ENCODE measurements at places on chromosomes 12 and 14.
A peak's percentile ranks its signal among the peaks of the same experiment; 100 is the strongest.

DNA sequence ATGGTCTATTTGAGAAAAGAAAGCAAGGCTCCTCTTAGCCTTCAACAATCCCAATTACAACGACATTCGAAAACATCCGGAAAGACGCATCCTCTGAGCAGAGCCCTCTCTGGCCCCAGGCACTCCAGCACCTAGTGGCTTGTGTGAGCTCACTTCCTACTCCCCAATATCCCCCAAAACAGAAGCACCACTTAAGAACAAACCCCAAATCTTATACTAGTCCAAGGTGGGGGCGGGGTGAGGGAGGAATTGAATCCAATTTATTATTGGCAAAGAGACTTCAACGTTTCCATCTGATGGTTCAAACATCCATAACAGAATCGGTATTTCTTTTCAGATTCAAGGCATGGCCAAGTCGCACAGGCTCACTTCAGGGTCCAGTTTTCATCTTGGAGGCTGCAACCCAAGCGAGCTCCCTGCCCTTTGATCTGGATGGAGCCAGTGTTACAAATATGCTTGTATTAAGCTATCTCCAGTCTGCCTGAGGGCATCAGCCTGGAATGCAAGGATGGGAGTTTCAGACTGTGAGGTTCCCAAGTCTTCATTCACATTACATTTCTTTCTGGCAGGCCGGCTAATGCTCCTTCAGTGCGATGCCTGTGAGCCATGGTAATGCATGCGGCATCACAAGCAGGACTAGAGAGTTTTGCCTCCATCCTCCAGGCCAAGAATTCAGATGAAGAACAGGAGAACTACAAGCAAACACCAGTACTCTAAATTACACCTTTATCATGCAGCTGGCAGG lies 132.5 kb upstream of the FOXN3 start:
- no peak for DNase-seq

DNA sequence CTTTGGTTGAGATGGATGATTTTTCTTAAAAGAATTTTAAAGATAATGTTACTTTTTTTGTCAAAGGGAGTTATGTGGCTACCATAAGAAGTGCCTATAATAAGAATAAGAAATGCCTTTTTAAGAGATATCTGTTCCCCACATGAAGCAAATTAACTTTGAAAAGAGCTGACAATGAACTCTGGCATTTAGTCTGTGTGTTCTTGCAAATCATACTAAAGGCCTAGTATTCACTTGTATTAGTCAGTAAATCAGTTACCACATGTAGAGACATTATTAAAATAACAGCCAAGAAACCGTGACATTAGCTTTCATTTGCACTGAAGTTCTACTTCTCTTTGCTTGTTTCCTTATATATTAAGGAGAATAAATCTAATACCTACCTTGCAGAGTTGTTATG lies 296.3 kb downstream of the CCDC91 start:
- no peak for DNase-seq

DNA sequence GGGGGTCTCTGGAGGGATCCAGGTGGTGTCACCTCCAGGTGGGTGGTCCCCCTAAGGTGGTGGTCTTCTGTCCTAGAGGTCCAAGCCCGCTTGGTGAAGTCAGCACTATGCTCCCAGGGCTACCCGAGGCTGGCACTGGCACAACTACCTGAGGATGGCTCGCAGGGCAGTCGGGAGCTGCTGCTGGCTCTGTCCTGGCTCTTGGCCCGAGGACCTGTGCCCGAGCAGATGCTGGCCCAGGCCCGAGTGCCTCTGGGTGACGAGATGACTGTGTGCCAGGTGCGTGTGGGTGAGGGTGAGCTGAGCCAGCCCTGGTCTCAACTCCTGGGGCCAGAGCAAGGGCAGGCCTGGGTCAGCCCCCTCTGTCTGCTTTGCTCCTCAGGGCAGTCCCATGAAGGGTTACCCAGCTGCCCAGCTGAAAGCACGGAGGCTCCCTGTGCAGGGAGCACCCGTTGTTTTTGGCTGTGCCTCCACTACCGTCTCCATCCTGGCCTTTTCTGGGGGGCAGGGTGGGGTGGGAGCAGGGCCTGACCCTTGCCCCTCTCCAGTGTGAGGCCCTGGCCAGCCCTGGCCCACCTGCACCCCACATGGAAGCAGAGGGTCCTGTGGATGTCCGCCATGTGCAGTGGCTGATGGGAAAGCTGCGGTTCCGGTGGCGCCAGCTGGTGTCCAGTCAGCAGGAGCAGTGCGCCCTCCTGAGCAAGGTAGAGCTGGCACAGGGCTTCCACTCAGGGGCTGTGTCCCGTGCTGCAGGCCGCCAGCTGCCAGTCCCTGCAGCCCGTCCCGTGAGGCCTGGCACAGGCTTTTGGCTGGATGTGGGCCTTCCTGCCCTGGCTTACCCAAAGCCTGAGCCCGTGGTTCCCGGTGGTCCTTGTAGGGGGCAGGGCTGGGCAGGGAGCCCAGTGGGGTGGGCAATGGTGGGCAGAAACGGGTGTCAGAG lies 1.3 kb downstream of the TEDC1 start:
- DNase-seq: no peak

GRCh38 chr12:104058802-104059201 lies 5.5 kb upstream of the HCFC2 start:
- DNase-seq: no peak

GRCh38 chr14:91252871-91253794 lies 8.6 kb upstream of the GPR68 start:
- peak; percentile 57 for DNase-seq

GRCh38 chr12:56420411-56420810 lies 28.8 kb downstream of the TIMELESS start:
- no peak for DNase-seq

DNA sequence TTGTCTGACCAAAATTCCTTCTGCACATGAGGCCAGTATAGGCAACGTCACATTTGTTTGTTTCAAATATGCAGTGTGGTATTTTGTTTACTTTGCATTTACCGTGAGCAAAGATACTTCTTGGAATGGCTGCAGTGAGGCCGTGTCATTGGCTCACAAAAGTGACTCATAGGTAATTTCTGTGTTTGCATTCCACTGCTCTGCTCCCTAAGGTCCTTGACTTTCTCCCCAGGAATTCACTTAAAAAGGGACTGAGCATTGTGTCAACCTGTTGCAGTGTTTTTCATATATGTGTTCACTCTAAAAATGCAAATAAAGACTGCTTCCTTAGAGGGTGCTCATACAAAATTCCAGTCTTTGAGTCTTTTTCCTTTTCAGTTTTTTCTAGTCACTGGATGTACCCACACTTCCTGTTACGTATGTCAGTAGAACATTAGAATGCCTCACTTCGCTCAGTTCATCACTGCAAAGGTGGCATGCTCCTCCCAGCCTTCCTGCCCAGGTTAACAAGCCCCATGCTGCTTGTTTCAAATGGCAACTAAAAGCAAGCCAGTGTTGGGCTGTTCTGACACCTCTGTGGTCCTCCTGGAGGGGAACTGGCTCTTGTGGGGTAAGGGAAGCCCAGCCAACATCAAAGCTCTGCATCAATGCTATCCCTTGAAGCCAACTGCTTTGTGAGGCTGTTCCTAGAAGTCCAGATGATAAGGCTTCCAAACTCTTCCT lies 9.1 kb downstream of the C12orf76 start:
- DNase-seq: peak; percentile 66

GRCh38 chr12:49750027-49750995 lies 9.0 kb downstream of the TMBIM6 start:
- peak; percentile 79 for DNase-seq

- DNase-seq: no peak
Observed at GRCh38 chr12:7637615-7638014, 28.1 kb downstream of the APOBEC1 start.

DNA sequence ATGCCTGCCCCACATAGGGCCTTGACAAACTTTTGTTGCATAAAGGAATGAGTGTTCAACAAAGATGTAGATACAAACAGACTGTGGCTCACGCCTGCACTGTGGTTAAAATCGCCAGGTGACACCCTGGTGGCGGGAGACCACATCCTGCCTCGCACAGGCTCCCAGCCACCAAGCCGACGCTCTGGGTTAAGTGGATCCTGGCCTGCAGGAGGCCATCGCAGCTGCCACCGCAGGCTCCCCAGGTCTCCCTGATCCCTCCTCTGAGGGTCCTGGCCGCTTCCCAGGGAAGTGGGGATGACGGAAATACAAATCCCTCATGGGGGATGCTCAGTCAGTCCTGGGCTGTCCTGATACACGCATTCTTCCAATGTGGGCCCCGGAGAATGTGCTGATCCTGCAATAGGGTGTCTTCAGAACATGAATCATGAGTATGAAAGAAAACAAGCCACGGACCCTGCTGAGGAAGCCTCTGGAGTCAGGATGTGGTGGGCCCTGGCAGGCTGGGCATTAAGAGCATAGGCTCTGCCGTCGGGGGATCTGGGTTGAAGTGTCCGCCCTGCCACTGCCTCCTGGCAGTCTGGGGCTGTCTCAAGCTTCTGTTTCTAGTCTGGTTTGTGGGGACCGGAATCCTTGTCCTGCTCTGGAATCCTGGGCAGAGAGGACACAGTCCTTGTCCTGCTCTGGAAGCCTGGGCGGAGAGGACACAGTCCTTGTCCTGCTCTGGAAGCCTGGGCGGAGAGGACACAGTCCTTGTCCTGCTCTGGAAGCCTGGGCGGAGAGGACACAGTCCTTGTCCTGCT lies 53.5 kb upstream of the BEGAIN start:
- peak; percentile 95 for DNase-seq

DNA sequence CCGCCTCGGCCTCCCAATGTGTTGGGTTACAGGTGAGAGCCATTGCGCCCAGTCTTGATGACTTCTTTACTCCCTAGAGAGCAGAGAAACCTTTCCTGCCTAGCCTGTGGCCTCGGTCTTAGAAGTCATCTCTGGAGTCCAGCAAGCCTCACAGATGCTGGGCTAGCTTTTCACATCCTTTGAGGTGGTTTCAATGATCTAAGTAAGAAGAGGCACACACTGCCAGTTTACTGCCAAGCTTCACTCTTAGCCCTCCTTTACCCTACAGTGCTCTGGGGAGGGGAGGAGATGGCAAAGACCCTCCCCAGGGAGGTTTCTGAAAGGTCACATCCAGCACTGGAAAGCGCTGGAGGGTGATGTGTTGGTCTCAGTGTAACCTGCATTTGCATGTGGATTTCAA lies 304.8 kb downstream of the PCNX1 start:
- no peak for DNase-seq

Data from activated CD8-positive, alpha-beta memory T cell treated with anti-CD3 and anti-CD28 coated beads, Interleukin-2, amount 10 ng/mL, durations not matched to agents 7 days and 5 days (primary cell).